ENCODE measurements at places on chromosomes 6 and 20.

- DNase-seq, result no peak
Observed at GRCh38 chr6:137216875-137217553, 2.2 kb downstream of the IFNGR1 start.

GRCh38 chr6:146273490-146273889 is 244.6 kb downstream of the GRM1 start:
- DNase-seq, result no peak

DNA sequence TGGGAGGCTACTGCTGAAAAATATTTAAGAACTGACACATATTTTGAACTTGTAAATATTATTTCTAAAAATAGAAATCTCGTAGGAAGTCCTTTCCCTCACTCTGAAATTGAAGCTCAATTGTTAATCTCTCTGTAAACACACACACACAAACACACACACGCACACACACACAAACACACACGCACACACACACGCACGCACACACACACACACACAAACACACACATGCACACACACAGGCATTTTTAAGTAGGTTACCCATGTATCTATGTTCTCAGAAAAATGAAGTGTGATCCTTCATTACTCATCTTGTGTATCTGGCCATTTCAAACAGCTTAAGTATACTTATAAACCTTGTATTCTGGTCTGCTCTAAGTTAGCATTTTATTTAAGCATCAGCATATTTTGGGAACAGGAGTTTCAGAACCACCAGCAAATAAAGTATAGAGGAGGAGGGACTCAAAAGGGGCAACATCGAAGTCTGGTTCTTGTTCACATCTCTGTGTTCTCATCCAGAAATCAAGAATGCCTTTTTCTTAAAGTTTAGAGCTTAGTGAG is 11.6 kb downstream of the CCN6 start:
- no peak for DNase-seq

DNA sequence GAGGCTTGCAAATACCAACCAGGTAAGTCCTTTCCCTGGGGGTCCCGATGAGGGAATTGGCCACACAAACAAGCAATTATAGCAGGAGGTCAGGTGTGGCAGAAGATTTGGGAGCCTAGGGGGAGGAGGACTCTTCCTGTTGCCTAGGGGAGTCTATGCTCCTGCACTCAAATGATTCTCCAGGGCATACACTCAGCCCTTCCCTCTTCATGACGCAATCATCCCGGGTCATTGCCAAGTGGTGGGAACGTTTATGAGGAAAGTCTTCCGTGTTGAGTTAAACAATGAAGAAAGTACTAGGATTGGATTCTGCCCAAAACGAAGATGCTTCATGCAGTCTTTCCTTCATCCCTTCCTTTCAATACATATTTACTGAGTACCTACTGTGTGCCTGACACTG is 186.5 kb upstream of the TSHZ2 start:
- no peak for DNase-seq

DNA sequence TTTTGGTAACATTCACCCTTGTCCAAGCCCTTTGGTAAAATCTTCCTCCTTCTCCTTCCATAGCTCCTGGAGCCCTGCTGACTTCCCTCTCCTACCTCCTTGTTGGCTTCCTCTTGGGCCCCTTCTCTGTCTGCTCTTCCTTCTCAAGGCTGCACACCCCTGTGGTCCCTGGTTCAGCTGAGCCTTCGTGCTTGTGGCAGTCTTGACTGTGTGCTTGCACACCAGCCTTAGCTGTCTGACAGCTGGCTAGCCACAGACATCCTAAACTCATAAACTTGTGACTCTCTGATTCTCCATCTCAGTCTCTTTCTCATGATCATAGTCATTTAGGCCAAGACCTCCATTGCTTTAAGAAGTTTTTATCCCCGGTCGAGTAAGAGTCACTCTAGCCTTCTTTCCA is 37.1 kb downstream of the DHX35 start:
- no peak for DNase-seq

DNA sequence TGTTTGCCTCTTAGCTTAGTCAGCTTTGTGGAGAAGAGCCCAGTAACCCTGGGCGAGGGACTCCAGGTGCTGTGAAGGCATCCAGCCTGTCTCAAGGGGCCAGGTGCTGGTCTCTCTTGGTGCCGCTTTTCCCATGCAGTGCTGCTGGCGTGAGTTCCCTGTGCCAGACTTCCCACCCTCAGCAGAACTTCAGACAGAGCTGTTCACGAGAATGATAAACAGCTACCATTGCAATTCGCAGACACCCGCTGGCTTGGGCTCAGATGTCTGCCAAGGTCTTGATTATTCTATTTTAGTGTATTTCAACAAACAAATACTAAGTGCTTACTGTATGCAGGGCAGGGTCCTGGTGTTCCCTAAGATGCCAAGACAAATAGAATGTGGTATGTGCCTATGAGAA is 57.7 kb downstream of the RNF217 start:
- no peak for DNase-seq

DNA sequence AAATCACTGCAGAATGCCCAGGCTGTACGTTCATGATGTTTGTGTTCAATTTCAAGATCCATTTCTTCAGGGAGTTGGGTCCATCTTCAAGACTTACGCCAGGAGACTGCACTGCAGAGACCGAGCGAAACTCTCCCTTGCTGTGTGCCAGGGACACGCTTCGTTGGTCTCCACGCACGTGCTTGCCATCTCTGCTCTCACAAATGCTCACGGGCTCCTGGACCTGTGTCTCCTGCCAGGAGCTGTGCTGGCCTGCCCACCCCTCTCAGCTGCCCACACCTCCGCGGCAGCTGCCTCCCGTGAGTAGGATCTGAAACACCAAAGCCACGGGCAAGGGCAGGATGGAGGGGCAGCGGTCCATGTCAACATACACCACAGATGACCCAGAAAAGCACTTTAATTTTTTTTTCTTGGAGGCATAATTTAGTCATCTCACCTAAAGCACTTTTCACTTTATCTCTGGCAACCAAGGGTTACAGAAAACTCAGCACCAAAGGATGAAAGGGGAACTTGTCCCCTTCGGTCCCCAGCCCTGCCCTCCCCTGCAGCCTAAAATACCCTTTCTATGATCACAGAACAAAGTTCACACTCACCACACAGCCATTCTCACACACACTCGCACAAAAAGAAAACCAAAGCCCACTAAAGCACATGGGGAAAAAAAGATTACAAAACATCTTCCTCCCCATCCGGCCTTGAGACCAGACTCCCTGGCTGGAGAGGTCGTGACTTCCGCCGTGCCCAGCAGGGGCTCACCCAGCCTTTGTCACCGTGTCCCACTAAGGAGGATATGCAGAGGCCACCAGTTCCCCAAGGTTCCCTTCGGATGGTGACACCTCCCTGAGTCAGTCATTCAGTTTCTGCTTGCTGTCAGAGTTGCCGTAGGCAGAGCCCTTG is 137.9 kb downstream of the AGPAT4 start:
- no peak for DNase-seq

GRCh38 chr20:17640875-17641378 is 41.1 kb downstream of the RRBP1 start:
- DNase-seq, result no peak

- no peak for DNase-seq
Observed at GRCh38 chr6:118649918-118650581, 1.3 kb downstream of the CEP85L start.

GRCh38 chr6:29762781-29763214 is 39.6 kb downstream of the HLA-F start:
- DNase-seq, result no peak

GRCh38 chr6:6943421-6943820 is 164.3 kb upstream of the RREB1 start:
- no peak for DNase-seq

- no peak for DNase-seq
Observed at GRCh38 chr6:102127253-102127652, 733.7 kb downstream of the GRIK2 start.

- no peak for DNase-seq
Observed at GRCh38 chr6:160253292-160253691, 5.3 kb downstream of the SLC22A2 start.

- DNase-seq, result no peak
Observed at GRCh38 chr6:16766043-16766536, 4.8 kb upstream of the ATXN1 start.

DNA sequence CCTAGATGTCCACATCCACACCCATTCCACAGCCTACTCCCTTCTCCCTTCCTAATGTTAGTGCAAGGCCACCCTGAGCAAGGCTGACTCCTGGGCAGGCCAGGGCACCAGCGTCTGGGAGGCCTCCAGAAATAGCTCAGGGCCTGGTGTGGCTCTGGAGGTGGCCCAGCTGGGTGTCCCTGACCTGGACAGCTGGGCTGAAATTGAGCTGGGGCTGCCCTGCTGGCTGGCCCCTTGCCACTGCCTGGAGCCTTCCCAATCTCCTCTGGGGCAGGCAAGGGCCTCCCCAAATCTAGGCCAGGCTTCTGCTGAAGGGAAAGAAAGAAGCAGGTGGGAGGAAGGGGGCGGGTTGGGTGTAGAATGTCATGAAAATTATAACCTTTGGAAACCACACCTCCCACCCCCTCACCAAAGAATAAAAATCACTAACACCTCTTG is 2.1 kb downstream of the FAM110A start:
- no peak for DNase-seq

DNA sequence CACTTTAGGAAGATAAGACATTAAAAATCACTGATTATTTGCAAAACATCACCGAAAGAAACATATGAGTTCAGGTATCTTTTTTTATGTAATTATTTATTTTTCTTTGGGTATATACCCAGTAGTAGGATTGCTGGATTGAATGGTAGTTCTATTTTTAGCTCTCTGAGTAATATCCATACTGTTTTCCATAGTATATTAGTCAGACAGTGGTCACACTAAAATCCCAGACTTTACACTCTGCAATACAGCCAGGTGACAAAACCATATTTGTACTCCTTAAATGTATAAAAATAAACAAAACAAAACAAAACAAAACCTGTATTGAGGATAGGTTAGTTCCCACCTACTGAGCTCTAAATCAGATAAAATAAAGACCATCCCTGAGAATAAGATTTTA is 1024.3 kb upstream of the EYS start:
- DNase-seq, result no peak

GRCh38 chr6:139054001-139054400 is 25.5 kb downstream of the ABRACL start:
- DNase-seq, result no peak

DNA sequence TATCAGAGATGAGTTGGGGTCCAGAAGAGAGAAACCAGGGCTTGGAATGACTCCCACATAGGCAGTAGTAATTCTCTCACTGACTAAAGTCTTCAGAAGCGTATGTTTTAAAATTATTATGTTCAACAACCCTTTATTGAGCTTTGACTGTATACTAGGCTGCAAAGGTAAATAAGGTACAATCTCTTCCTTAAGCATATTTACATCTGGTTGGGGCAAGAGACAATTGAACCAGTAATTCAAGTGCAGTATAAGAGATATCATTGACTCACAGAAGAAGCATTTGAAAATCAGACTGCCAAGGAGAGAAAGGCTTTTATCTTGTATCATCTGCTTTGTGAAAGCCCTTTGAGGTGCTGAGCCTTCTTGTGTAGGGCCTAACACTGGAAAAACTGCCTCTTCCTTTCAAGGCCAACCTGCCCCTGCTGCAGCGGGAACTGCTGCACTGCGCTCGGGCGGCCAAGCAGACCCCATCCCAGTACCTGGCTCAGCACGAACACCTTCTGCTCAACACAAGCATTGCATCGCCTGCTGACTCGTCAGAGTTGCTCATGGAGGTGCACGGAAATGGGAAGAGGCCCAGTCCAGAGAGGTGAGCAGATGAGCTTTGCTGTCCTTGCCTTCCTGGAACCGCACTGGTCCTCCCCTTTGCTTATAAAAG is 39.3 kb upstream of the C20orf144 start:
- DNase-seq, result no peak

GRCh38 chr6:151167034-151167433 is 72.7 kb upstream of the AKAP12 start:
- DNase-seq, result no peak

DNA sequence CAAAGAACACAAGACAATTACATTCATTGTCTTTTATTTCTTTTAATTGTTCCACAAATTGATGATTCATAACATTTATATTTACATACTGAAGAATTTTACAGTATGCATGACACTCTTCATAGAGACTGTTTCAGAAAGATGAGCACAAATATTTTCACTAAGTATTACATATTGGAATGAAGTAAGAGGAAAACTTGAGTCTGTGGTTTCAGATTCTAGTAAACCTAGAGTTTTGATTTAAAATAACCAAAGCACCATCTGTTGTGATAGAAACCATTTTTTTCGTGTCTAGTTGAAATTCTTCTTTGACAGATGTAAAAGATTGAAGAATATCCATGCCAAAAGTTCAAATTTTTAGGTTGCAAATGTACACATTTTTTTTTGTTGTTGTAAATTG is 32.1 kb upstream of the OPN5 start:
- no peak for DNase-seq

DNA sequence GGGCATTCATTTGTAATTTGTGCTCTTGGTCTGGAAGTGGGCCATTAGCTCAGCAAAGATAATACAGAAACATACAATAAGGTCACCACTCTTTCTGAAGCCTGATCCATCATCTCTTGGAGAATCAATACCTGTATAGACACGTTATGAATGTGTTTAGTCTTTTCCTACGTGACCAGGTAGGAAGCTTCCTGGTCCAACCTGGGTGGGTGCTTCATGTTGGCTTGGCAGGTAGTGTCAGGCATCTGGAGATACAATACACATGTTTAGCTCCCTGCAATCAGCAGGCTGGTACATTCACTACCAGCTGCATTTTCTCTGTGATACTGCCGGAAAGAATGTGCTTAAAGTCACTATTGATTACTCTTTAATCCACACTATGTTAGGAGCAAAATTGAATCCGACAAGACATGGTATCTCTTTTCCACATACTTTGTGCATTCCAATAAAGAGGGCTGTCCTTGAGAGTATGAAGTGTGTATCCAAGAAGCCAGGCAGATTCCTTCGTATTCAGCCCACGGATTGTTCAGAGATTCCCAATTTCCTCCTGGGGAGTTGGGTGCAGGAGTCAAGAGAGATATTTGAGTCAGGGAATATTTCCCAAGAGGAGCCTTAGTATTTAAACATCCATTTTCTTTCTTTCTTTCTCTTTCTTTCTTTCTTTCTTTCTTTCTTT is 49.9 kb upstream of the RANBP9 start:
- DNase-seq, result no peak

DNA sequence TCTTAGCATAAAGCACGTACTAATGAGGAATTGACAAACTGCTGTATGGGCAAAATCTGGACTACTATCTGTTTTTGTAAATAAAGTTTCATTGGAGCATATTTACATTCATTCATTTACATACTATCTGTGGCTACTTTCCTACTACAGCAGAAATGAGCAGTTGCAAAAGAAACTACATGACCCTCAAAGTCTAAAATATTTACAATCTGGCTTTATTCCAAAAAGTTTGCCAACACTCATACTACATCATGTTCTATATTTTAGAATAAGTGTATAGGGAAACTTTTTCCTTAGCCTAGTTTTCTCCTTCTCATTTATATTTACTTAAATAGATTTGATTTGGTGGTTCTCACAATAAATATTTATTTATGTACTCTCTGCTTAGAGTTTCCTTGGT is 208.2 kb downstream of the RIMS1 start:
- DNase-seq, result no peak

DNA sequence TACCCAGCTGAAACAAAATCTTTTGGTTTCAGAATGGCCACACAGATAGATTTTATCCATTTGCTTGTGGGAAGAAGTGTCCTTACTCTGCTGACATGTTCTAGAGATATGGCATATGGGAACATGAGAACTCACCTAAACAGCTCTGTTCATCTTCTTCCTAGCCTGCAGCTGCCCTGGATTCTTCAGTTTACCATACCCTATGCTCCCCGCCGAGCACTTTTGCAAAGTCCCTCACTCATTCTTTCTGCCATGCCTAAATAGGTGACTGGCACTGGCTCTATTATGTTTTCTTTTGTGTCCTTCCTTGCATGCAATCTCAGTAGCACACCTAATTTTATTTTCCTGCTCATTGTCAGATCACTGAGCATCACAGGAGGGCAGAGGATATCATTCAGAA is 293.7 kb upstream of the RSPO3 start:
- no peak for DNase-seq
